DMS153 (cell line): ENCODE measurements at places on chromosomes 3 and 15.

- DNase-seq, result no peak
These were observed 4.4 kb downstream of the PAK6 start for GRCh38 chr15:40243126-40243810.

- no peak for DNase-seq
These were observed 138.2 kb upstream of the IL12A start for GRCh38 chr3:159850481-159850880.

DNA sequence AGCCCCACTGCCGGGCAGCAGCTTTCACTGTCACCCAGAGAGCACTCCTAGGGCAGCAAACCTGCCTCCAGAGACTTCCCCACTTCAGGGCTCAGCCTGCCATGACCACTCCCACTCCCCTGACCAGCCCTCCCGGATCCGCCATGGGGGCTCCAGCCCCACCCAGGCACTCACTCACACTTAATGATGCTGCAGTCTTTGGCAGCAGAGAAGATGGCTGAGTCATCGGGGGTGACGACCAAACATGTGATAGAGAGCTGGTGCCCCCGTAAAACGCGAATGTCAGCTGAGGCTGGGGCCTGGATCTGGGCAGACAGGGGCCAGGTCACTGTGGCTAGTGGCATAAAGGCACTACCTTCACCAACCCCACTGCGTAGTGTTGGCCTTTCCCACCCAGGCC, 4.7 kb downstream of the RRP9 start:
- no peak for DNase-seq

DNA sequence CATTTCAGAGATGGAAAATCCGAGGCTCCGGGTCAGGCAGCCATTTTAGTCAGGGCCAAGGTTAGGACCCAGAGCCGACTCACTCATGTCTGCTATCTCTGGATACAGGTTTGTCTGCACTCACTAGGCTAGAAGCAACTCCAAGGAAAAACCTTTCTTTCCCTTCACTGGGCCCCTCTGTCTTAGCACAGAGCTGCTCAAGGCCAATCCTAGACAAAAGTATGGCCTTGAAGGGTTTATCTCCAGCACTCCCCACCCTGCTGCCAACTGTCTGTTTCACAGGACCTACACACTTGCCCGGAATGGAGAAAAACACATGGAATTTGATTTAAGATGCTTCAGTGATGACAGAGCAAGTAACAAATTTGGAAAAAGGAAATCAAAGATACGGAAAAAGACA, 25.6 kb downstream of the ACAN start:
- no peak for DNase-seq

DNA sequence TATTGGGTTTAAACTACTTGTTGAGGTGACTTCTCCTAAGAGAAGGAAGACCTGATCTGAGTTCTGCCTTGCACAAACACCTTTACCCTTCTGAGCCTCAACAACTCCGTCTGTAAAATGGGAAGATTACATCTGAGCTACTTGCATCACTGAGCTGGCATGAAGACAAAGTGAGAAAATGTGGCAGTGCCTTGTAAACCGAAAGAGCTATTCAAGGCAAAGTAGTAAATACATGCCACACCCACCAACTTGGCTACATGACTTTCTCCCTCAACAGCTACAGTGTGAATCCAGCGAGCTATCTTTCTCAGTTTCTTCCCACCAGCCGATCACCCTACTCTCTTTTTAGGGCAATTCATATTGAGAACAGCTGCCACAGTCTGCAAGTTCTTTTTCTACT, 148.3 kb downstream of the FOXB1 start:
- DNase-seq, result no peak

GRCh38 chr3:69869643-69870042, 129.9 kb upstream of the SAMMSON start:
- no peak for DNase-seq

DNA sequence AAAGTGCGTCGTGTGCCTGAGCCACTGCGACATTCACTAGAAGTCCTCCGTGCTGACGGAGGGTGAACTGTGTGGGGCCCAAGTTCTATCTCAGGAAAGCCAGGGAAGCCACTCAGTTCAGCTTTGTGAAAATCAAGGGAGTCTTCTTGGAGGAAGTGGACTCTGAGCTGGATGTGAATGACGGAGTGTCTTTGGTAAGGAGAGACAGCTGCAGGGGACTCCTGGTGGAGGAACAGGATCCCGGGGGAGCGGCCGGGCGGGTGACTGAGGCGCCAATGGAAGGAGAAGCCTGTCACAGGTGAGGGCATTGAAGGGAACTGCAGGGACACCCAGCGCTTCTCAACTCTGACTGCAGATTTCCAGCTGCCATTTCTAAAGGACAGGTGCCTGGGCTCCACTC, 75.6 kb downstream of the APBA2 start:
- no peak for DNase-seq

DNA sequence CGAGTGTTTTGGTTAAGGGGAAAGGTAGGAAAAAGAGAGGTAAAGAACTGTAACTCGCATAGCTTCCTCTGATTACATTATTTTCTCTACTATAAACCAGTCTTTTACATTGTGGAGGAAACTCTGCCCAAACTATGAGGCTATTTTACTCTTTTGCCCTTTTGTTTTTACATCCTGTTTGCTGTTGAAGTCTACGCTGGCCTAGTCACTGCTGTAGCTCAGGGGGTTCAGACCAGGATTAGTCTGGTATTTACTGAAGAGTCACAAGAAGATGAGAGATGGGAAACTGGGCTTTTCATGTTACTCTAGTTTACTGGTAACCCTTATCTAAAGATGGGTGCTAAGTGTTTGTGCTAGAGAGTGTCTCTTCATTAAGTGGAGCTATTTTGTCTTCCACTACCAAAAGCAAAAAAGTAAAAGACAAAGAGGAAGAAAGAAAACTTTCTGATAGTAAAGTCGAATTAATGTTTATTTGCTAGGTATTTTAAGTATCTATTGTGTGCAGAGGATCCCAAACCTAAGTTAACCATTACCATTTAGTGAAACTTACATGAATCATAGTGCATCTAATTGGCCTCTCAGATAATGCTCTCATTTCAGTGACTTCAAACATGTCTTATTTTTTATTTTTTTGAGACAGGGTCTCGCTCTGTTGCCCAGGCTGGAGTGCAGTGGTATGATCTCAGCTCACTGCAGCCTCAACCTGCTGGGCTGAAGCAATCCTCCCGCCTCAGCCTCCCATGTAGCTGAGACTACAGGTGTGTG, 10.9 kb downstream of the RARB start:
- DNase-seq, result no peak

GRCh38 chr3:171389491-171389890, 70.7 kb downstream of the TNIK start:
- DNase-seq, result no peak

GRCh38 chr3:127768346-127769008, 53.8 kb downstream of the MGLL start:
- no peak for DNase-seq

GRCh38 chr3:141011997-141012262, 39.2 kb upstream of the SPSB4 start:
- DNase-seq, result no peak

GRCh38 chr3:89494734-89495133, 387.3 kb downstream of the EPHA3 start:
- DNase-seq, result no peak

DNA sequence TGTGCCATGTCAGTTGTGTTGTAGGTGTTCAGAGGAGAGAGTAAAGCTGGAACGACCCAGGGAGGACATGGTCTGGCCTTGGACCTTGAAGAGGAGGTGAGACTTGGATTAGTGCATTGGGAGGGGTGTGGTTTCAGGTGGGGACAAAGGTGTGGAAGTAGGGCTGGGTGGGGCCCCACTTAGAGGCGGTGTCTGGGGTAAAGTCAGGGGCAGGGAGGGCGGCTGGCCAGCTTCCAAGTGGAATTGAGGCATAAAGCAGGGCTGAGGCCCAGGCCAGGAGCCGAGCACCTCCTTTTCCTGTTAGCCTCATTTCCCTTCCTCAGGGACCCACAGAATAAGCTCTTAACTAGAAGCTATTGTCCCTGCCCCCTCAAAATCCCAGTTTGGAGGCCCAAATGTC, 36.2 kb upstream of the FLNB start:
- no peak for DNase-seq

DNA sequence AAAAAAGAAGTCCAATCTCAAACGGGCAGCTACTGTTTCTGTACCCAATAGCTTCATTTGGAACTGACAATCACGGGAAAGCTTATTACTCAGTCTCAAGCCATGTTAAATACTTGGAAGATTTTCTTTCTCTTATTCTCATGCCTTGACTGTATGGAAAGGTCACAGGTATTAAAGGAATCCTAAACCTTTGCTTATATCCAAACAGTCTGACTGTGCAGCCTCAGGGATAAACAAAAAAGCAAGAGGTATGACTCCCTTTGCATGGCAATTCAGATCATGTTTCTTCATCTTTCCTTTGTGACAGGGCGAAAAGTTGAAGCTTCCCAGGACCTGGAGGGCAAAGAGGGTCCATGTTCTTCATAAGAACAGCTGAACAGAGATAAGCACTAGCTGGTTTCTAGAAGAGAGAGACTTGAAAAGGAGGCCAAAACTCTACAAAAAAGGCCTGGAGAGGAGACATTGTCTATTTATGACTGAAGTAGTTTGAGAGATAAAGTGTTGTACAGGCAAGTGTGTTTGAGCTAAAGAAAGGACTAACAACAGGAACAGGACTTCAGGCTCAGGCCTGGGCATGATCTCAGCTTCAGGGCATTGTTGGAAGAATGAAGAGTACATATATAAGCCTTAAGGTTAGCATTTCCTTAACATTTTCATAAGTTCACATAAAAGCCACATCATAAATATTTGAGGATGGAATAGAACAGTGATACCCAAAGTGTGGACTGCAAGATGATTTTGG, 231.0 kb upstream of the THRB start:
- no peak for DNase-seq
